ENCODE measurements at places on chromosomes 12 and 14. TPM values are rescaled to one million over a fixed set of nuclear protein-coding genes. Genes with fewer than 3 reads are reported as not detected.

The AREL1 gene
- 18.4 TPM for total RNA-seq

The NT5DC3 gene
- 9.3 TPM for total RNA-seq

The RHEBL1 gene
- 0.18 TPM for total RNA-seq

The FIGNL2 gene
- 0.68 TPM for total RNA-seq

The BORCS5 gene
- total RNA-seq = 8.3 TPM

The AHSA1 gene
- 45.7 TPM for total RNA-seq

The GALNT6 gene
- total RNA-seq = 1.7 TPM

The TESPA1 gene
- total RNA-seq = 0.45 TPM

The TPH2 gene
- not detected for total RNA-seq

The GLS2 gene
- total RNA-seq = 251 TPM

The C12orf50 gene
- 0.05 TPM for total RNA-seq

The SLC8A3 gene
- total RNA-seq = 0.05 TPM

The JKAMP gene
- 15.2 TPM for total RNA-seq

The MYL6B gene
- 6.5 TPM for total RNA-seq

The SERPINA1 gene
- total RNA-seq = 17,840 TPM

The OR10G3 gene
- not detected for total RNA-seq

The ANHX gene
- not detected for total RNA-seq

The RTL1 gene
- total RNA-seq = not detected

The FGF23 gene
- total RNA-seq = 0.25 TPM

The KCNC2 gene
- total RNA-seq = 0.08 TPM

The BATF gene
- total RNA-seq = 1.4 TPM

The LPAR5 gene
- 0.88 TPM for total RNA-seq

The ACOT6 gene
- total RNA-seq = 1.6 TPM

The C14orf39 gene
- total RNA-seq = not detected

The PRPH gene
- total RNA-seq = not detected

The SYNDIG1L gene
- total RNA-seq = not detected

The HOXC11 gene
- total RNA-seq = not detected

The SLC25A47 gene
- total RNA-seq = 191 TPM

The POLE2 gene
- 3.3 TPM for total RNA-seq

The SLC38A6 gene
- total RNA-seq = 3.1 TPM

The GPRC5D gene
- total RNA-seq = not detected

The PAWR gene
- total RNA-seq = 33.3 TPM

The AMIGO2 gene
- 1.5 TPM for total RNA-seq

The GRIP1 gene
- 0.13 TPM for total RNA-seq

The GLI1 gene
- total RNA-seq = 0.20 TPM

The TEX52 gene
- not detected for total RNA-seq

The ASCL1 gene
- not detected for total RNA-seq

Data from left lobe of liver (tissue), 2 donors.